Fibroblast of lung (primary cell): ENCODE measurements at places on chromosomes 6 and 20. TPM values are rescaled to one million over a fixed set of nuclear protein-coding genes. Genes with fewer than 3 reads are reported as not detected.
A peak's percentile ranks its signal among the peaks of the same experiment; 100 is the strongest.

DNA sequence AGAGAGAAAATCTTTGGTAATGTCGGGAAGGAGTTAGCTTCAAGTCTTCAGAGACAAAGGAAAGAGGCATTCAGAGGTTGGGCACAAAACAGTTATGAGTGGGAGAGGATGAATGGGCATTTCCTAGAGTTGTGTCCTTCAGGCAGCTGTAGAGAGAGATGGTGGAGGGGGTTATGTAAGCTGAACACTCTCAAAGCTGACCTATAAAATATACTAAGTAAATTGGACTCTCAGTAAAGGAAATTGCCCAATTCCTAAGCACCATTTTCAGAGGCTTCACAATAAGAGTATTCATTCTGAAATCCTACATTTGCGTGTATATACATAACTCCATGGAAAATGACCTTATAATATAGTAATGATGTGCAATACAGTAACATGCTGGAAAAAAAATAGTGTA, 161.2 kb downstream of the KCNQ5 start:
- DNase-seq: no peak

DNA sequence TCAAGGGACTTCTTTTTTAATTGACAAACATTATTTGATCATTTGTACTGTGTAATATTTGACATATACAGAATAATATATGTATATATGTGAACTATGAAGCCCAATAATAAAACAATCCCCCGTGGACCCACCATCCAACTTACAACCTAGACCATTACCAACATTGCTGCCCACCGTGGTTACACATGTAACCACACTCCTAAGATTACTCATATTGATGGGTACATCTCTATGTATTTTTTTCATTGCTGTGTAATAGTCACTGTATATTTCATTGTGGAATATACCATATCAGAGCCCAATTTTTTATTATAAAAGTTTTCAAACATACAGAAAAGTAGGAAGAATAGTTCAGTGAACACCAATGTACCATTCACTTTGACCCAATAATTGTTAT, 94.3 kb downstream of the RTN4IP1 start:
- DNase-seq: no peak

BACH2 gene
- 1.5 and 2.6 TPM in 2 replicates for total RNA-seq

DNA sequence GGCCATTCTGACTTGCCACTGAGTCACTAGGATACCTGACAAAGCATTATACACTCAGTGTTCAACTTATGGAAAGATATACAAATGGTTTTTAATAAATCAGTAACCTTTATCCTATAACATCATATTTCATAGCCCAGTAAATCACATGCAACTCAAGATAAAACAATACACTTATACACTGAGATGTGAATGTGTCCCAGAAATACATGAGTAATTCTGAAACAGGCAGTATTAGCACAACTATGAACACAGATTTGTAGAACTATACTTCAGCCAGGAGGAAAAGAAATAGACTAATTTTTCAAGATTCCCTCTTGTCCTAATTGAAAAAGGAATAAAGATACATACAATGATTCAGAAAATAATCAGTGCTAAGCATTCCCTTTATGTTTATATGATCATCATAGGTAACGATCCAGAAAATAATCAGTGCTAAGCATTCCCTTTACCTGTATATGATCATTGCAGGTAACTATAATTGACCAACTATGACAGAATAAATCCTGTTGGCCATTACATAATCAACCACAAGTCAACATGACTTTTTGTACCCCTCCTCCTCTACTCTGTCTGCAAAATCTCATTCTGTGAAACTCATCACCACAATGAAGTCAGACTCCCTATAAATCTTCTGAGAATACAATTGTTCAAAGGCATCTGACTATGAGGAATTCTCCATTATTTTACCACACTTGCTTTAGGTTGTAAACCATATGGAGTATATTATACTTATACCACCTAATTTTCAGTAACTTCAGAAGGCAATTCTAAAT, 30.3 kb downstream of the HACE1 start:
- DNase-seq: no peak

GRCh38 chr6:14748679-14749078, 497.2 kb upstream of the JARID2 start:
- DNase-seq: no peak

PRR18 gene
- total RNA-seq: not detected in 2 replicates

DNA sequence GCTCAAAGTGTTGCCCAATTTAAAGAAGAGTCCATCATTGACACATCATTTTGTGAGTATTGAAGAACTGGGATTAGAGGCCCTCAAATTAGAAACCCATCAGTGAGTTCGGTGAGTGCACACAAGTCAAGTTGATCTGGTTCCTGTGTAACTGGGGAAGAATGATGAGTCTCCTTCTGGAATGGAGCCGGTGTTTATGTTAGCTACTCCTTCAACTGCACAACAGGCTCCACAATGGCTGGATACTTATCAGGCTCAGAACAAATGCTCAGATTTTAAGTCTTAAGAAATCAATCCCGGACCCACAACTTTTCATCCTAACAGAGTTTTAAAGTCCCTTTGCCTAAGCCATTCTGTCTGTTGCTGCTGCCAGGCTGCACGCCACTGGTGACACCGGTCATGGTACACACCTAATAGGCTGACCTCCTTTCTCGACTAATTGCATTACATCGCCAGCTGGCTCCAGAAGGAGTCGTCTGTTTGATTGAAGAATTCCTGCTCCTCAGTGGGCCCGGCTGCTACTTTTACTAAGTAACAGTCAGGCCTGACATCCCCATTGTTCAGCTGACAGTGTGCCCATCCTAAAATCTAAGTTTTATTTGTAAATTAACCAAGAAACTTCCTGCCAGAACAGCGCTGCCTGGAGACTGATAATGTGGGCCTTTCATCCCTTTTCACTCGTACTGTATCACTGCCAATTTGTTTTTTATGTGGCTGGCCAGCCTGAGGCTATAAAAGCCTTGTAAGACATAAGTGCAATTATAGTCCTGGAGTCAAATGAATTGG, 130.4 kb downstream of the INSM1 start:
- DNase-seq: peak; percentile 65

DNA sequence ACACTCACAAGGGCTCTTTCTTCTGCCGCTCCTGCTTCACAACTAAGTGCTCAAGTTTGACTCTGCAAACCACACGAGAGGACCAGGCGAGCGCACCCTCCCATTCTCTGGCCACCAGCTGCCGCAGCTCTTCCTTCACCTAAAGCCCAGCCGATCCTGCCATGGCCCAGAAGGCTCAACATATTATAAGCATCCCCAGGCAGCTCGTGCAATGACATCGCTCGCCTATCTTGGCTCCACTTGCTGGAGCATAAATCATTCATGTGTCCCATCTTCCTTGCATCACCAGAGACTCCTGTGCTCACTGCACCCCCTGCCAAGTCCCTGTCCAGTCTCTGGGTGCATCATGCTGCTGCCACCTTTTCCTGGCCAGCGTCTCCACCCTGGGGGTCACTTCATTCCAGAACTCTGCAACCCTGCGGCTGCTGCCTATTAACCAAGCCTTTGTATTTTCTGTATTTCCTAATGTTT, 59.0 kb downstream of the PSMG4 start:
- DNase-seq: peak; percentile 16

GRCh38 chr6:119128252-119128912, 49.9 kb upstream of the FAM184A start:
- peak; percentile 33 for DNase-seq

GRCh38 chr20:44031781-44032582, 117.3 kb downstream of the TOX2 start:
- DNase-seq: no peak
